ENCODE measurements at places on chromosomes 13 and 19.
A peak's percentile ranks its signal among the peaks of the same experiment; 100 is the strongest.

GRCh38 chr13:23776698-23777574 lies 112.3 kb downstream of the MIPEP start:
- no peak for DNase-seq

- DNase-seq = peak; percentile 57
Measured at GRCh38 chr13:104773775-104774174, 1707.6 kb upstream of the SLC10A2 start.

GRCh38 chr19:33442706-33443105 lies 69.2 kb downstream of the CEBPG start:
- DNase-seq = no peak

- no peak for DNase-seq
Measured at GRCh38 chr19:35936738-35937268, 629 bp downstream of the LRFN3 start.

DNA sequence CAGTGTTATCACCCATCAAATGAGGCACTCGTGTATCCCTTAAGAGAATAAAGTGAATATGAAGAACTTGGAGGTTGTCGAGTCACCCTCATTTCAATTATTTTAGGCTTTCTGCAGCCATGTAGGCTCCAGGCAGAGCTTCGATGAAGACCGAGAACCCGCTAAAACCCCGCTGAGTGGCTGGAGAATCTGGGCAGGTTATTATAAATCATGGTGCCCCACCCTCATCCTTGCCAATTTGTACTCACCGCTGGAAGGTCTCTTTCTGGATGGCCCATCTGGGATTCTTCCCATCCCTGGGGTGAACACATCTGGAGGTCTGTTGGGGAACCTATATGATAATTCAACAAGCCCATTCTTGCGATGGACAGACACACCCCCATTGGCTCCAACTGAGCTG lies 190.8 kb downstream of the ZNF536 start:
- no peak for DNase-seq

DNA sequence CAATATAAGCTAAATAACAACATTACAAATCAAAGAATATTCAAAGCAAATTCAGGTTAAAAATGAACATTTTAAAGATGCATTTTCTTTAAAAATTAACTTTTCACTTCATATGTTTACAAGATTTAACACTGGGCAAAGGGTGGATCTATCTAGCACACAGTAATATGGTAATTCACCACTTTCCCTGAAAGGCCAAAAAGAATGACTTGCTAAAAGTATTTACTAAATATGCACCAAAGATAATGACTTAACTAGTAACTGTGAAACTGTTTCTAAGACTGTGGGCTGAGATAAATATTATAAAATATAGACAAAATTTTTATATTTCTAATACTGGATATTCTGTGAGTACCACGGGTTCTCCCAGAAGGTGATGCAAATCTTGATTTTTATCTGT lies 4.5 kb upstream of the EEF1AKMT1 start:
- DNase-seq = no peak

GRCh38 chr19:16039545-16039944 lies 36.8 kb upstream of the TPM4 start:
- DNase-seq = no peak

- no peak for DNase-seq
Measured at GRCh38 chr13:94313926-94314325, 165.6 kb downstream of the DCT start.

GRCh38 chr19:39969266-39969665 lies 1.7 kb upstream of the PSMC4 start:
- no peak for DNase-seq

- no peak for DNase-seq
Measured at GRCh38 chr13:21938636-21939035, 267.8 kb downstream of the FGF9 start.

- peak; percentile 38 for DNase-seq
Measured at GRCh38 chr19:48480183-48480557, 11.0 kb downstream of the CYTH2 start.

DNA sequence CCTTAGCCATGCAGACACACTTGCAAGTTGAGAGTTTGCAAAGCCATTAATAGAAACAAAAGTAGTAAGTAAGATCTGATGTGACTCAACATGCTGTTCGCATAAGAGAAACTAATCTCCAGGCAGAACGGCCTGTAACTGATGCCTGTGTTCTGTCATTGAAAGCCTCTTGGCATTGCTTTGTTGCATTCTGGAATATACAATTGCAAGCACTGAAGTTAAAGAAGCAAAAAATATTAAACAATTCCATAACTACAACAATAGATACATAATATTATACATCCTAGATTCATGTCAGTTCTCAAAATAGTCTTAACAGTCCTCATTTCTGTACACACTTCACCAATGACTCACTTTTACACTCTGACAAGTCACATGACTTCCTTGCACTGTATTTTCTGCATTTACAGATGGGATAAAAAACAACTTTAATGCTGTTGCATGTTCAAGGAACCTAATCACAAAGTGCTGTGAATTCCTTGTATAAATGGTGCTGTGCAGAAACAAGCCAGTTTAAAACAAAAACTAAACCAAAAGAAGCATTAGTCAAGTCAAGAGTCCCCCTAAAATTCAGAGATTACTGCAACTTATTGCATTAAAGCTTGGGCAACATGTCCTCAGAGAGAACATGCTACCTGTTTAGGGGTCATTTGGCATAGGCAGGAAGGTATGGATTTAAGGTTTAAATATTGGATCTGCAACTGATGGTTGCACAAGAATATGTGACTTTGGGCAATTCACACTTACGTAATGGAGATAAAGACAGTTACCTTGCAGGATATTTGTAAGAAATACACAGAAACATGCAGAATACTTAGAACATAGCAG lies 79.5 kb upstream of the SERP2 start:
- DNase-seq = peak; percentile 47

GRCh38 chr19:47895165-47895782 lies 9.2 kb upstream of the SULT2A1 start:
- no peak for DNase-seq

- no peak for DNase-seq
Measured at GRCh38 chr13:23460309-23460708, 26.8 kb upstream of the SACS start.

DNA sequence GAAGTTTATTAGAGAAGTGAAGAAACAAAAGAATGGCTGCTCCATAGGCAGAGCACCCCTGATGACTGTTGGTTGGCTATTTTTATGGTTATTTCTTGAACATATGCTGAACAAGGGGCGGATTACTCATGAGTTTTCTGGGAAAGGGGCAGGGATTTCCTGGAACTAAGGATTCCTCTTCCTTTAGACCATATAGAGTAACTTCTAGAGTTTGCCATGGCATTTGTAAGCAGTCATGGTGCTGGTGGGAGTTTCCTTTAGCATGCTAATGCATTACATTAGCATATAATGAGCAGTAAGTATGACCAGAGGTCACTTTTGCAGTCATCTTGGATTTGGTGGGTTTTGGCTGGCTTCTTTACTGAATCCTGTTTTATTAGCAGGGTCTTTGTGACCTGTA lies 38.7 kb upstream of the PCDH8 start:
- no peak for DNase-seq

DNA sequence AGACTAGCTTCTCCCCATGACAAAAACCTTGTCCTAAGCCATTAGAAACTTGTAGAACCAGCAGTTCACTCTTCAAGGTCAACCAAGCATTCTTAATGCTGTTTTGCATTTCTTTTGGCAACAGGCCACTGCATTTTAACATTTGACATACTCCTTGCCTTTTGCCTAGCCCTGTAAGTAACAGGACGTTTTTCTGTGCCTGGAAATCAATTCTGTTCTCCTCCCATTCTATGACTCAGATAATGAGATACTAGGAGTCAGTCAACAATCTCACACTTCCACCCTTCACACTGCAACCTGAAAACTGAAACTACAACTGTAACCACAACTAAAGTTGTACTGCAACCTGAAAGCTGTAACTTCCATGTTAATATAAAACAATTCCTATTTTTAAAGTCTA lies 268.7 kb downstream of the MZT1 start:
- peak; percentile 18 for DNase-seq

DNA sequence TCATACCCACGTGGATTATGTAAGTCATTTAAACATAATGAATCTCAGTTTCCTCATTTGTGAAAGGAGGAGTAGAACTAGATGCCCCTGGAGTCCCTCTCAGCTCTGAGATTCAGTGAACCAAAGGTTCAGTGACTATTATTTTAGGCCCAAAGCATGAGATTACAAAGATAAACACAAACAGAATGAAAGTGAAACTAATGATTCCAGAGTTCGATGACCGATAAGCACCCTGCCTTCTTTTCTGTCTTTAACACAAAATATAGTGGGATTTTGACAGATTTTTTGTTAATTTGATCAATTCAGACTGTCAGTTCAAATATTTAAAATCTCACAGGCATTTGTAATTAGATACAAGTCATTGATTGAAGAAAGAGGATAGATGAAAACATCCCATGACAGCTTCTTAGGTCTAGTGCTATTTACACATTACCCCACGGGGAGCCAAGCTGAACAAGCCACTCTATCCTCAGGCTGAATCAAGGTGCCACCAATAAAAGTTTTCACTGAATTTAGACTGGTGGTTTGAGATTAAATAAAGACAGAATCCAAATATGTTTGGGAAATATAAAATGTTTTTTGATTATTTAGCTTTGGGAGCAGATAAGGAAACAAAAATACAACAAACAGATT lies 64.6 kb upstream of the RAP2A start:
- no peak for DNase-seq

DNA sequence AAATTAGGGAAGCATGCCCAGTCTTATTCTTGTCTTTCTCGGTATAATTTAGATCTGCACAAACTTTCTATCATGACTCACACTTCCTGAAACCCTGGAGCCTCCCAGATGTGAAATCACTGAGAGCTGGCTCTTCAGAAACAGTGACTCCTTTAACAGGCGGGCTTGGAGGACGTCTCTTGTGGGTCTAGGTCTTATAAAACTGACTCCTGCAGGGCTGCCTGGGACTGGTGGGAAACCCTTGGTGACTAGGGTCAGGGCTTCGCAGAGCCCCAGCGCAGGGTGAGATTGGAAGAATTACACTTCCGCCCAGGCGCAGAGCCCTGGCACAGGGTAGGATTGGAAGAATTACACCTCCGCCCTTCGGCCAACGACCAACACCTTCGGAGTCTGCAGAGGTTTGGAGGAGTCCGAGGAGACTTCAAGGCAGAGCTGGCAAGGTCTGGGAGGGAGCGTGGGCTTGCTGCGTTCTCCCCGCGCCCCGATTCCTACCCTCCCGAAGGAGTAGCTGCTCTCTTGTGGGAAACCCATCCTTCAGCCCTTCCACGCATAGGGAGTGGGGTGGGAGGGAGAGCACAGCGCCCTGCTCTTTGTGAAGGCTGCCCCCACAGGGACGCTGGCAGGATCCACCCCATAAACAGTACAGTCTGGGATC lies 43.4 kb upstream of the MAP3K10 start:
- peak; percentile 79 for DNase-seq

- no peak for DNase-seq
Measured at GRCh38 chr19:56687031-56687430, 15.5 kb upstream of the ZNF835 start.

DNA sequence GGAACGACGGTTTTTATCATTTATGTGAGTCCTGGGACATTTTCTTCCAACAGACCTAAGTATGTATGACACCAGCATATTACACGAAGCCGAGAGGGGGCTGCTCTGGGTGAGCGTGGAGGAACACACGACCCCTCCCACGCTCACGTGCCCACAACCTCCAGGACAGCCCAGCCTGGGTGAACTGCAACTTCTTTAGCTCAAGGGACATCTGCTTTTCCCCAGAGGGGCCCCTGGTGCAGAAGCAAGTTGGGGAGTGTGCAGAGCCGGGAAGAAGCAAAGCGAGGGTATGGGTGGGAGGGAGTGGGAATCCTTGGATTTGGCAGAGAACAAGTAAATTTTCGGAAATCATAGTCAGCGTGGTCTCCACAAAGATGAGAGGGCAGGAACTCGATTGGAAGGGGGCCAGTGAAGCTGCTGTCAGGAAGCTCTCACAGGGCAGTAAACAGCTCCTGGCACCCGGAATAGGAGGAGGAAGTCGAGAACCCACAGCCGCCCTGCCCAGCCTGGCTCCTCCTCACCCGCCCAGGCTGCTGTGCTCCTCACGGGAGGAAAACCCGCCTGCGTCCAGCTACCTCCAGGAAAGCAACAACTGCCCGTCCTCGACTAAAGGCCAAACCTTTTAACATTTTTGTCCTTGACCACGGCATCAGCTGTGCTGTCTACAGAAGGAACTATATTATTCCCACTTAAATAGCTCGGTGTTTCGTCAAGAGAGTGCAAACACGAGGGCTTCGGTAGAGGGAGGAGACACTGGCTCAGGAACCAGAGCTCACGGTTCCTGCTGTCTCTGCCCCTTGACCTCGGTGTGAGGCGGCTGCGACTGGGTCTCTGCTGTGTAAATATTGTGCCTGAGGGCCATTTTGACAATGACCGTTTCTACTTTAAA lies 17.2 kb upstream of the CFAP97D2 start:
- peak; percentile 39 for DNase-seq

GRCh38 chr13:97254816-97255215 lies 32.7 kb downstream of the MBNL2 start:
- DNase-seq = peak; percentile 84

- peak; percentile 54 for DNase-seq
Measured at GRCh38 chr19:33125929-33126388, 6.0 kb upstream of the WDR88 start.

- no peak for DNase-seq
Measured at GRCh38 chr13:113748862-113749451, 10.1 kb upstream of the TMEM255B start.

DNA sequence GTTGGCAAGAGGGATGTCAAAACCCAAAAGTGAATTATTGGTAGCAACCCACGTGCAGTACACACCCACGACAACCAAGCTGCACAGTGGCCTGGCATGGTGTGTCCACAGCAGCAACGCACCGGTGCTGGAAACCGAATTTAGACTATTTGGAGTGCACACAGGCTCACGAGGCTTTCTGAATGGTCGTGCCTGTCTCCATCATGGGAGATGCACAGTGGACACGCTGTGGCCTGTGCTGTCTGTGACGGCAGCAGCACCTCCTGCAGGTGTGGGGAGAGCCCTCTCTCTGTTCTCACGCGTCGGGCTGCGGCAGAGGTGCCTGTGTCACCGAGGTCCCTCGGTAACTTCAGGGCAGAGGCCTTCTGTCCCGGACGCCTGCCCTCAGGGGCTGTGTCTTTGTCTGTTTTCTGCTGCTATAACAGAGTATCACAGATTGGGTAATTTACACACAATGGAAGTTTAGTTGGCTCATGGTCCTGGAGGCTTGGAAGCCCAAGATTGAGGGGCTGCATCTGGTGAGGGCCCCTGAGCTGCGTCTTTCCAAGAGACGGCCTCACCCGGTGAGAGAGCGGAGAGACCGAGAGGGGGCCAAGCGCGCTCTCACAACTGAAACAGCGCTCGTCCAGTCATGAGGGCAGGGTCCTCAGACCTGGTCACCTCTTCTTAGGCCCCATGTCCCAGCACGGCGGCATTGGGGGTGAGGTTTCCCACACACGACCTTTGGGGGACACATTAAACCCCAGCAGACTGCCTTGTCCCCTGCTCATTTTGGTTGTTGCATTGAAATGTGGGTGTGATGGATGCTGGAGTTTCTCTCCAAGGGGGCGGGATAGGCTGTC lies 9.1 kb upstream of the MCF2L start:
- DNase-seq = no peak

DNA sequence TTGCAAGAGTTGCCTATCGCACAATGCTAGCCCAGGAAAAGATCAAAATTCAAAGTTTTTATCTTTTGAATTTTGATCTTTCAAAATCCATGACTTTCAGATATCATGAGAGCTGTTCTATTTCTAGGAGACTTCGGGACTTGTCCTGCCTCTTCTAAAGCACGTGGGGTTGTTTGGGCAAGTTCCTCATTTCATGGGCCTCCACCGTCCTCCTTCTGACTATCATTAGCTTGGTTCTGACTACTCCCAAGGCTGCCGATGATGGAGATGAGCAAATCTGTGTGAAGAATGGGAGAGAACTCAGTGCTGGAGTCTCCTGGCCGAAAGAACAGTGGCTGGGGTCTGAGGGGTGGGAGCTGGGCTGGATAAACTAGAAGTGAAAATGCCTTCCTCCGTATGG lies 86.5 kb downstream of the COL4A1 start:
- DNase-seq = no peak
